NCI-H1417 (cell line): ENCODE measurements at places on chromosomes 6 and 20.

DNA sequence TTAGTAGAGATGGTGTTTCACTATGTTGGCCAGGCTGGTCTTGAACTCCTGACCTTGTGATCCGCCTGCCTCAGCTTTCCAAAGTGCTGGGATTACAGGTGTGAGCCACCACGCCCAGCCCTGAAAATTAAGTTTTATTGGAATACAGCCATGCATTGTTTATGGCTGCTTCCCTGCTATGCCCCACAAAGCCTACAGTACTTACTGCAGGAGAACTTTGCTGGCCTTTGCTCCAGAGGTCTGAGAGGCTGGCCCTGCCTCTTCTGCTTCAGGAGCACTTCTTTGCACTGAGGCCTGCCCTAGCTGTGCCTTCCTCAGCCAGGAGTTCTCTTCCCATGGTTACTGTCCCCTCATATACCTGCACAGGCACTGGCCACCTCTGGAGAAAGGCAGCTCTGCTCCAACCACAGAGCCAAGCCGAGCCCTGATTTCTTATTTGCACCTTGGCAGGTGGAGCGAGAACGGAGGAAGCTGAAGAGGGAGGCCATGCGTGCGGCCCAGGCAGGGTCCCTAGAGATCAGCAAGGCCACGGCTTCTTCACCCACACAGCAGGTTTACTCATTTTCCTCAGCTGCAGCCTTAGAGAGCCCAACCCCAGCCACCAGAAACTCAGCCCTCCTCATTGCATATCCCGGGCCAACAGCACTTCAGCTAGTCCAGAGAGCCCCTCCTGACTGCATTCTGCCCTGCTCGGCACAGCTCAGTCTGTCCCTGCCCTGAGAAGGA lies 20.8 kb downstream of the C20orf173 start:
- no peak for DNase-seq

DNA sequence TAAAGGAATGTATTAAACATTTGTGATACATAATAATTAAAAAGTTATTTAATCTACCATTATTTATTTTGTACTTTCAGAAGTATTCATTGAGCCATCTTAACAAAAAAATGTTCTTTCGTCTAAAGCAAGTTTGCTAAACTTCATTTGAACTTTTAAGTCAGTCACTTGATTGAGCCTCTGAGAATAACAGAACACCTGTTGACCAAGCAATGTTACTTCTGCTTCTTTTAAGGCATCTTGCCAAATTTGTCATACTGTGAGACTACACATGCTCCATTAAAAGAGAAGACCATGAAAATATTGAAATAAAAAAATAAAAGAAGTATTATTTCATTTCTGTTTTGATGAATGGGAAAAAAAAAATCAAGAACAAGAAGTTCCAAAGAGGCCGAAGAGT lies 141.8 kb upstream of the BMP5 start:
- DNase-seq, result no peak

- DNase-seq, result no peak
Measured at GRCh38 chr20:14332866-14333265, 4.5 kb downstream of the FLRT3 start.

GRCh38 chr6:148791372-148791771 lies 44.5 kb downstream of the UST start:
- peak; percentile 45 for DNase-seq

GRCh38 chr20:62448038-62448437 lies 20.7 kb upstream of the RBBP8NL start:
- no peak for DNase-seq

- DNase-seq, result no peak
Measured at GRCh38 chr6:155694419-155694790, 238.8 kb upstream of the NOX3 start.

- DNase-seq, result no peak
Measured at GRCh38 chr6:162581988-162582780, 145.4 kb downstream of the PRKN start.

DNA sequence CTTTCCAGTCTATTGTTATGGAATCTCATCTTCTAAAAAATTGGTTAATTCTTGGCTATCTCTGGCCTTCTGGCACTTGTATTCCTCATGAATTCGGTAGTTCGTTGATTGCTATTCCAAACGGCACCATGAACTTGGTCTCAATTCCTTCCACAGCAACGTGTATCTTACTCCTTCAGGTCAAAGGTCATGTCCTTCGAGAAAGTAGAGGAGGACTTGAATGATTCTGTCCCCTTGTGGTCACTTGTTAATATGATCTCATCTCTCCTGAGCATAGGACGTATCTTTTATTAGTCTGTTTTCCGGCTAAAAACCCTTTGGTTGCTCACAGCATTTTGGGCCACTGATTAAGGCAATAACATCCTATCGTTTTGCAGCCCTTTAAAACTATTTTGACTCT lies 9.4 kb downstream of the TLDC2 start:
- DNase-seq, result peak; percentile 41
